ENCODE measurements at places on chromosomes 16 and 17. TPM values are rescaled to one million over a fixed set of nuclear protein-coding genes. Genes with fewer than 3 reads are reported as not detected.

Gene DPEP2
- 1.2 TPM for polyA plus RNA-seq

Gene KRT33B
- polyA plus RNA-seq, result not detected

Gene MYH1
- polyA plus RNA-seq, result not detected

Gene MYL4
- not detected for polyA plus RNA-seq

Gene GRIN2C
- 10.0 TPM for polyA plus RNA-seq
